ENCODE measurements at places on chromosomes 4 and X. TPM values are rescaled to one million over a fixed set of nuclear protein-coding genes. Genes with fewer than 3 reads are reported as not detected.

Gene F8A3
- 11.4 TPM for total RNA-seq

Gene EFNB1
- 68.5 TPM for total RNA-seq

Gene ALPK1
- 26.3 TPM for total RNA-seq

Gene GYPE
- total RNA-seq = 0.25 TPM

Gene RTL9
- not detected for total RNA-seq

Gene NXF2B
- not detected for total RNA-seq

Gene MGARP
- not detected for total RNA-seq

Gene MAGEE2
- not detected for total RNA-seq

Gene PRDM8
- 0.64 TPM for total RNA-seq

Gene HS6ST2
- total RNA-seq = 0.70 TPM

Gene TRPC5OS
- total RNA-seq = not detected

Gene OCRL
- total RNA-seq = 31.3 TPM

Gene BTK
- total RNA-seq = 5.4 TPM

Gene CDKN2AIP
- 23.1 TPM for total RNA-seq

Gene PAGE5
- total RNA-seq = not detected

All from left colon (tissue), 2 donors.